HCT116 (cell line): ENCODE measurements at places on chromosomes 1 and 21. TPM values are rescaled to one million over a fixed set of nuclear protein-coding genes. Genes with fewer than 3 reads are reported as not detected.

Gene ZBTB8A
- 9.7 TPM for total RNA-seq

Gene IRF6
- 35.2 TPM for total RNA-seq

Gene BCAN
- total RNA-seq = not detected

DNA sequence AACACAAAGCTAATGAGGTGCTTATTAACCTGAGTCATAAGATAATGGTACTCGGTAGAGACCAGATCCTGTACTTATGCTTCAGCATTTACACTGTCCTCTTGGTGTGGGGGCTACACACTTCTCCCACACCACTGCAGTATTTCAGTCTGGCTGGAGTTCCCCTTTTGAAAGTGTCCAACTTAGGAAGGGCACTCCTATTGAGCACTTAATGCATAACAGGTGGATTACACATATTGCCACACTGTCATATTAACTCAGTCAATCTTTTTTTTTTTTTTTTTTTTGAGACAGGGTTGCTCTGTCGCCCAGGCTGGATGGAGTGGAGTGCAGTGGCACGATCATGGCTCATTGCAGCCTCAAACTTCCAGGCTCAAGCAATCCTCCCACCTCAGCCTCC lies 1.5 kb downstream of the GPATCH4 start:
- peak overlapping the region; percentile 70; the same call in 1 of the 2 replicates for H3K4me3 ChIP-seq
- H3K36me3 ChIP-seq = peaks cover 42% of the 10 kb centered on the region; the same call in 1 of the 2 replicates
- H3K4me1 ChIP-seq = peaks cover 11% of the 10 kb centered on the region
- no peak for DNase-seq
- no peaks in the 10 kb centered on the region for H3K27me3 ChIP-seq

- H3K27ac ChIP-seq = no peak overlapping the region
- DNase-seq = no peak
- H3K27me3 ChIP-seq = no peaks in the 10 kb centered on the region
- H3K36me3 ChIP-seq = no peaks in the 10 kb centered on the region
Measured at GRCh38 chr21:45386728-45387371, 18.1 kb upstream of the COL18A1 start.

DNA sequence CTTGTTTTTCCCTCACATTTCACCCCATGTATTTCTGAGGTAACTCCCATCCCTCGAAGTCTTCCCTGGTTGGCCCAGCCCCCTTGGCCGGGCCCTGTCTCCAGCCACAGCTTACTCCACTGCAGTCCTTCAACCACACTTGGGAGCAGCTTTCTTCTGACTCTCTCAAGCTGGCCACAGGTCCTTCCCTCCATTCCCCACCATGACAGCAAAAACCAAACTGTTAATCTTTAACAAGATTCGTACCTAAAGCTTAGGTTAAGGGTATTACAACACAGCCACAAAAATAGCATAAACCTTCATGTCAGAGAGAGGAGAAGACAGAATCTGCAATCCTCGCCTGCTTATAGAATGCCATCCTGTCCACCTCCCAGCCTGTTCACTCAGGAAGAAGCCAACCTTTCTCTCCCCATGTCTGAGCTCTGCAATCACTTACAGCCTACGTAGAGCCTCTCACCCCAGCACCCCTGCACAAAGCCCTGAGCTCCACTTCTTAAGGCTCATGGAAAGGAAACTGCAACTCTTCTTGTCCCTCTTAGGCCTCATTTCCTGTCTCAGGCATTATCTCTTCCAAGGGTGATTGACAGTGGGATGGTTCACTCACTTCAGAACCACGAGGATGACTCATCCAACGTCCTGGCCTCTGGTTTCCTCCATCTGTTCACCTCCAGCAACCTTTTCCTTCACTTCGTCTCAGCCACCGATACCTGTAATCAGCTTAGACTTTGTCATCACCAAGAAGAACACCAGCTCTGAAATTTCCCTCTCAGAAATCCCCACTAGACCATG lies 72.8 kb downstream of the CD2 start:
- DNase-seq = no peak
- H3K36me3 ChIP-seq = no peaks in the 10 kb centered on the region
- no peak overlapping the region for H3K27ac ChIP-seq
- H3K4me3 ChIP-seq = no peak overlapping the region
- H3K27me3 ChIP-seq = no peaks in the 10 kb centered on the region

- no peaks in the 10 kb centered on the region for H3K36me3 ChIP-seq
- no peak for DNase-seq
- H3K4me1 ChIP-seq = peaks cover 4% of the 10 kb centered on the region; the same call in 1 of the 2 replicates
- no peaks in the 10 kb centered on the region for H3K27me3 ChIP-seq
Measured at GRCh38 chr21:14957836-14958235, 107.0 kb downstream of the NRIP1 start.

DNA sequence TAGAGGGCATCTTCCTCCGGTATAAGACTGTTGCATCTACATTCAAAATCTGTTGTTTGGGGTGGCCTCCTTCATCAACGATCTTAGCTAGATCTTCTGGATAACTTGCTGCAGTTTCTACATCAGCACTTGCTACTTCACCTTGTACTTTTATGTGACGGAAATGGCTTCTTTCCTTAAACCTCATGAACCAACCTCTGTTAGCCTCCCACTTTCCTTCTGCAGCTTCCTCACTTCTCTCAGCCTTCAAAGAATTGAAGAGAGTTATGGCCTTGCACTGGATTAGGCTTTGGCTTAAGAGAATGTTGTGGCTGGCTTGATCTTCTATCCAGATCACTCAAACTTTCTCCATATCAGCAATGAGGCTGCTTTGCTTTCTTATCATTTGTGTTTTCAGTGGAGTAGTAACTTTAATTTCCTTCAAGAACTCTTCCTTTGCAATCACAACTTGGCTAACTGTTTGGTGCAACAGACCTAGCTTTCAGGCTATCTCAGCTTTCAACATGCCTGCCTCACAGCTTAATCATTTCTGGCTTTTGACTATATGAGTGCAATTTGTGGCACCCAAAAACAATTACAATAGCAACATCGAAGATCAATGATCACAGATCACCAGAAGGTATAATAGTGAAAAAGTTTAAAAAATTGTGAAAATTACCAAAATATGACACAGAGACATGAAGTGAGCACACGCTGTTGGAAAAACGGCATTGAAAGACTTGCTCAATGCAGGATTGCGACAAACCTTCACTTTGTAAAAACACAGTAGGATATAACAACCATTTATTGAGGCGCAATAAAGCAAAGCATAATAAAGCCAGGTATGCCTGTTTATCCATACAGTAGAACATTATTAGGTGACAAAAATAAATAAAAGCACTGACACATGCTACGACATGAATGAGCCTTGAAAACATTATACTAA lies 56.7 kb upstream of the GFI1 start:
- H3K36me3 ChIP-seq = no peaks in the 10 kb centered on the region
- no peaks in the 10 kb centered on the region for H3K27me3 ChIP-seq
- H3K4me1 ChIP-seq = no peaks in the 10 kb centered on the region
- no peak overlapping the region for H3K27ac ChIP-seq

Gene POLR3GL
- 17.9 TPM for total RNA-seq

DNA sequence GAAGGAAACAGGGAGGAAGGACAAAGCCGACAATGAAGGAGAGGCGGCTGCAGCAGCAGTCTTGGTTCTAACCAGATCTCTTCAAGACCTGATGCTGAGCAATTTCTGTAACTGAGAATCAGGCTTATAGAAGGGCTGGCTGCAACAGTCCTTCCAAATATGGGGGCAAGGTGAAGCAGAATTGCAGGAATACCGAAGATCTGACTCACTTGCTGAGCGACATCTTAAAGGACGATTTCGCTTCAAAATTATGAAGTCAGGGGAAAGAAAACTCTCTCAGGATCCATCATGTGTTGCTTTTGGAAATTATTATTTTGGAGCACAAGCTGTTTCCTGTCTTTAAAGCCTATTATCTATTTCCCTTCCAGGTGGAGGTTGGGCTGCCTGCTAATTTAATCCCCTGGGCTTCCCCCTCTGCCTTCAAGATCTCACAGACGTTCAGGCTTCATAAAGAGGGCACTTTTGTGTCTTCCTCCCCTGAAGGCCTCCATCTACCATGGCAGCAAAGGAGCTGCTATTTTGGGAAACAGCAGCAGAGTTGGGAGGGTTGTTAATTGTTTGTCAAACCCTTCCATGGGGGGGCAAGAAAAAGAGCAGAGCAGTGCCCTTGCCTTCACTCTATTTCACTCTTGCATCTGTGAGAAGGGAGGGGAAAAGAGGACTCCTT lies 10.8 kb upstream of the IER5 start:
- H3K27ac ChIP-seq = no peak overlapping the region
- 0 out of 2 replicates have a peak overlapping the region, but pooled peaks have one; percentile 24 for H3K4me3 ChIP-seq
- no peaks in the 10 kb centered on the region for H3K36me3 ChIP-seq
- no peak for DNase-seq
- H3K27me3 ChIP-seq = no peaks in the 10 kb centered on the region

Gene SLC45A3
- total RNA-seq = 12.3 TPM

DNA sequence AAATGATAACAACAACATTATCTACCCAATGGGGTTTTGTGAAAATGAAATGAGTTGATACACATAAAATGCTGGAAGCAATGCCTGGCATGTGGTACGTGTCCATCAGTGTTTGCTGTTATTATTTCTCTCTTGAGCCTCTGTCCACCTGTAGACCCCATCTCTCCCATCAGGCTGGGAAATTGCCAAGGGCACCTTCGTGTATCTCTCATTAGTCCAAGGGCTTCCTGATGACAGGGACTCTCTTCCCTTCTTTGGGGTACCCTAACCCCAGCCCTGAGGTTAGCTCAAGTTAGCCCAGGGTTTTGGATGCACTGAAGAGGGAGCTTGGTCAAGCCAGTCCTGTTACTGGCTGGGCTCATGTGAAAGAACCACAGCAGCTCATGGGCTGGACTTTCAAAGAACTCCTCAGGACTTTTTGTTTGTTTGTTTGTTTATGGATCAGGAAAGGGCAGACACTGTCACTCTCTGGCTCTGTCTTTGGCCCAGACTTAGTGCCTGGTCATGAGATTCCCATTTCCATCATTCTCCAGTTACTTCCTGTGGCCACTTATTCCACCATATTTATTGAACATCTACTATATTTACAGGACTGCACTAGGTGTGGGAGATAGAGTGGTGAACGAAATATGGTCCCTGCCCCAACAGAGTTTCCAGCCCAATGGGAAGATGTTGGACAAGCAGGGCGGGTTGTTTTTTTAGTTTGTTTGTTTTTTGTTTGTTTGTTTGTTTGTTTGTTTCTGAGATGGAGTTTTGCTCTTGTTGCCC lies 57.4 kb downstream of the NAV1 start:
- H3K27me3 ChIP-seq = peaks cover 28% of the 10 kb centered on the region; the same call in 1 of the 2 replicates
- no peak overlapping the region for H3K4me3 ChIP-seq
- no peak overlapping the region for H3K27ac ChIP-seq
- no peaks in the 10 kb centered on the region for H3K36me3 ChIP-seq
- no peak for DNase-seq

Gene LIPI
- not detected for total RNA-seq

Gene ROR1
- total RNA-seq = 2.7 TPM

Gene ZNF695
- 14.9 TPM for total RNA-seq

Gene HUNK
- total RNA-seq = not detected

GRCh38 chr1:24195874-24196273 lies 8.8 kb upstream of the IFNLR1 start:
- no peaks in the 10 kb centered on the region for H3K36me3 ChIP-seq
- no peaks in the 10 kb centered on the region for H3K27me3 ChIP-seq
- H3K4me3 ChIP-seq = no peak overlapping the region
- peaks cover 25% of the 10 kb centered on the region for H3K4me1 ChIP-seq
- H3K27ac ChIP-seq = no peak overlapping the region

Gene HHAT
- 2.7 TPM for total RNA-seq

GRCh38 chr1:61138921-61139774 lies 56.8 kb downstream of the NFIA start:
- DNase-seq = no peak
- no peak overlapping the region for H3K4me3 ChIP-seq
- H3K27me3 ChIP-seq = no peaks in the 10 kb centered on the region
- H3K36me3 ChIP-seq = no peaks in the 10 kb centered on the region
- H3K27ac ChIP-seq = no peak overlapping the region

DNA sequence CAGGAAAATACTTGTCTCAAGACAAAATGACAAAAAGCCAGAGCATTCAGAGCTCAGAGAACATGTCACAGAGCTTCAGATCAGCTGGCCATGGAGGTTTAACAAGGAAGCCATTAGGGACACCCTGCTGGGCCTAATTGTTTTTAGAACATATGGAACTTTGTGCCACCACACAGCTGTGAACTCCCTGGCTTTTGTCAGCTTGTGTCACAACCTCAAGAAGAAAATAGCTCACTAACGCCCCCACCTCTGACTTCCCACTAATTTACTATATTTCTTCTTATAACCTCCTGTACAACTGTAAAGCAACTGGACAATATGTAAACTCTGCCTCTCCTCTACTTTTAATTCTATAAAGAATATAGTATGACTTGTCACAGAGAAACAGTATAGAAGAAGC lies 21.0 kb upstream of the TDRD10 start:
- no peaks in the 10 kb centered on the region; the same call in 1 of the 2 replicates for H3K27me3 ChIP-seq
- H3K27ac ChIP-seq = no peak overlapping the region
- H3K4me1 ChIP-seq = peaks cover 12% of the 10 kb centered on the region

Gene SYF2
- total RNA-seq = 40.4 TPM

Gene ACADM
- total RNA-seq = 48.7 TPM

GRCh38 chr21:14911351-14911750 lies 153.4 kb downstream of the NRIP1 start:
- no peak overlapping the region for H3K27ac ChIP-seq
- no peaks in the 10 kb centered on the region; the same call in 1 of the 2 replicates for H3K4me1 ChIP-seq
- no peaks in the 10 kb centered on the region for H3K36me3 ChIP-seq

GRCh38 chr1:35748326-35748725 lies 21.5 kb downstream of the CLSPN start:
- no peak for DNase-seq
- H3K4me1 ChIP-seq = no peaks in the 10 kb centered on the region
- peaks cover 15% of the 10 kb centered on the region for H3K36me3 ChIP-seq
- no peak overlapping the region for H3K4me3 ChIP-seq

Gene TNFRSF9
- 0.20 TPM for total RNA-seq

Gene SHISAL2A
- not detected for total RNA-seq

GRCh38 chr1:154861607-154862094 lies 8.4 kb downstream of the KCNN3 start:
- H3K36me3 ChIP-seq = no peaks in the 10 kb centered on the region
- H3K4me1 ChIP-seq = no peaks in the 10 kb centered on the region; the same call in 1 of the 2 replicates
- H3K27me3 ChIP-seq = no peaks in the 10 kb centered on the region
- H3K4me3 ChIP-seq = no peak overlapping the region

DNA sequence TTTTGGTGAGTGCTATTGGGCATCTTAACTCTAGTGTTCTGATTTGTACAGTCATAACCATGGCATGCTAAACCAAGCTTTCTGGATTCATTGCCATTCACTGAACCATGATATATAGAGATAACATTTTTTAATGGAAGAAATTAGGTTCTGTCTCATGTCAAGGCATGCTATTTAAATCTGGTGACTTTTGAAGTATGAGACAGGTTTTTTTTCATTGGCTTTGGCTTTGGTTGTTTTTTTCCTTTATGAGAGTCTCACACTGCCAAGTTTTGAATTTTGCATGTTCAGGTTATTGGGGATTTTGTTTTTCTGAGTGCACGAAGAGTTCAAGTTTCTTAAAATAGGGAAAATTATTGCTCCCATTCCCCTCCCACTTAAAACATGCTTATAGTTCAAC lies 141.3 kb upstream of the ADAMTS5 start:
- H3K36me3 ChIP-seq = no peaks in the 10 kb centered on the region
- no peak overlapping the region for H3K4me3 ChIP-seq
- H3K4me1 ChIP-seq = no peaks in the 10 kb centered on the region

Gene DIO1
- not detected for total RNA-seq

DNA sequence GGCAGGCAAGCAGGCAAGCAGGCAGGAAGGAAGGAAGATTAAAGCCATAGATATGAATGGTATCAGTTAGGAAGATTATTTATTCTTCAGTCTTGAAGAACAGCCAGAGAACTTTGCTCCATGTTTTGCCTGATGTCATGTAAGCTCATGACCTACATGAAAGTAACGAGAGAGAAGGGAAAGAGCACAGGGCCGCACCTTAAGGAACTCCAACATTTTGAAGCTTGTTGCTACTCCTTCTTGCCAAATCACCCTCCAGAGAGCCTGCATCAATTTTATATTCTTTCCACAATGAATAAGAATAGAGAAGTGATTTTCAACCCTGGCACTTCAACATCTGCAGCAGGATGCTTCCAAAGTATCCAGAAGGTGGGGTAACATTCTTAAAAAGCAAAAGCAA lies 78.0 kb upstream of the EFHD2 start:
- no peak overlapping the region for H3K4me3 ChIP-seq
- H3K27me3 ChIP-seq = no peaks in the 10 kb centered on the region
- no peaks in the 10 kb centered on the region; the same call in 1 of the 2 replicates for H3K4me1 ChIP-seq
